ENCODE measurements at places on chromosomes 1 and 21.
A peak's percentile ranks its signal among the peaks of the same experiment; 100 is the strongest.

GRCh38 chr21:45330075-45330781, 42.5 kb upstream of the POFUT2 start:
- DNase-seq, result no peak

GRCh38 chr1:155128755-155129473, 1.2 kb downstream of the EFNA1 start:
- no peak for DNase-seq

GRCh38 chr1:154786804-154787570, 83.1 kb downstream of the KCNN3 start:
- no peak for DNase-seq

DNA sequence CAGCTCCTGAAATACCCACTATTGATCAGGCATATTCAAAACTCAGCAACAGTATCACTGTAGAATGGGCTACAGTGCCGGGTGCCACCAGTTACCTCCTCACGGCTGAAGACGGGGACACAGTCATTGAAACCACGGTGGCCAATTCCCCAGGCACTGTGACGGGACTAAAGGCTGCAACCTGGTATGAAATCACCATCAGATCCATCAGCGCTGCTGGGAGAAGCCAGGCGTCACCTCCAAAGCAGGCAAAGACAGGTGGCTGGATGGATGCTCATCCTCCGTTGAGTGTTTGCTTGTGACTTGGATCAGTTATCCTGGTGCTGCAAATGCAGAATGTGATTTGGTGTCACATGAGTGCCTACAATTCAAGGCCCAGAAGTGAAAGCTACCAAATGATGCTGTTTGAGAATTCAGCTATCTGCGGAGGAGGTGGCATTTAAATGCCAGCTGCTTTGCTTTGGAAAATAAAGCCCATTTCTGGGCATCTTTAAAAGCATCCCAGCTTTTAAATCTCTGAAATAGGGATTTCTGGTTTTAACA, 5.1 kb downstream of the FNDC7 start:
- no peak for DNase-seq

DNA sequence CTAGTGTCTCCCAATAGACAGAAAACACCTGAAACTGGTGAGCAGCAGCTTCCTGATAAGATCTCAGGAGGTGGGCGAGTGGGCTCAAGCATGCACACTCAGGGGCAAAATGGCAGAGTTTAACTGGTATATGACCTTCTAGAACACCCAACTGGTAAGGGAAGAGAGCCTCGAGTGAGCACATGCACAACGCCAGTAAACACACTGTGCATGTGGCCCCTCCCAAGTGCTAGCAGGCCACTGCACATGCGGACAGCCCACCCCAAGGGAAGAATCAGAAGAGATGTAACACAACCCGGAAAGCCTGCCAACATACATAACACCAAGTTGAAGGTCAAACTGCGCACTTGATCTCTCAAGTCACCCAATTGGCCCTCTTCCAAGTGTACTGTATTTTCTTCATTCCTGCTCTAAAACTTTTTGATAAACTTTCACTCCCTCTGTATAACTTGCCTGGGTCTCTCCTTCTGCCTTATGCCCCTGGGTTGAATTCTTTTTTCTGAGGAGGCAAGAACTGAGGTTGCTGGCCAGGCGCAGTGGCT, 138.2 kb downstream of the GLUL start:
- DNase-seq, result no peak

DNA sequence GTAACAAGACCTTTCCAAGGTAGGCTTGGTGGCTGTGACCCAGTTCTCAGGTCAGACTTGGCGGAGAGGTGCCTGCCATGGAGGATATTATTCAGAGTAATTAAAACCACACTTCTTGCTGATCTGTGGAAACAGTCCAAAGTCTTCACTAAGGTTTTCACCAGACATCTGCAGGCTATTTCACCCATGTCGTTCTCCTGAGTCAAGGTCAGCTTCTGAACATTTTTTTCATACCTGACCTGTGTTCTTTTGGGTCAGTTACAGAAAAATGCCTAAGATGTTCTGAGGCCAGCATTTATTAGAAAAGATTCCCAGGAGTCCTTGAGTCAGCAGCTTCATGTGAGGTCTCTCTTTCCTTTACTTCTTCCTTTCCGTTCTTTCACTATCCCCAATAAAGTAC, 54.9 kb downstream of the RGL1 start:
- no peak for DNase-seq

DNA sequence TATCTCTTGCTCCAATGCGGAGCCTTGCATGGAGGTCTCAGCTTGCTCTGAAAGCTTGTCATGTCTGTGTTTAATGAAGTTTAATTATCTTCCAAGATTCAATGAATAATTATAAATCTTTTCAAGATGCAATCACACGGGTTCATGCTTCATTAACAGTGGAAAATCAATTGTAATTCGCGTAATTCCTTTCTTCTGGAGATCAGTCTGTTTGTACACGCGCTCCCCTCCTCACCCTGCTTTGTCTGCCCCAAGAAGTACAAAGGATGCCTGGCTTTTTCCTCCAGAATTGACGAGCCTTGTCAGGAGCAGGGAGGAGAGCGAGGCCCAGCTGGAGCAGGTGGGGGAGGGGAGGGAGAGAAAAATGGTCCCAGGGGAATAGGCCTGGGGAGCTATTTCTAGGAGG, 65.0 kb upstream of the DISP3 start:
- DNase-seq, result no peak

GRCh38 chr1:42340093-42340492, 5.1 kb upstream of the FOXJ3 start:
- DNase-seq, result no peak

GRCh38 chr1:173257805-173258204, 50.7 kb upstream of the TNFSF4 start:
- no peak for DNase-seq

DNA sequence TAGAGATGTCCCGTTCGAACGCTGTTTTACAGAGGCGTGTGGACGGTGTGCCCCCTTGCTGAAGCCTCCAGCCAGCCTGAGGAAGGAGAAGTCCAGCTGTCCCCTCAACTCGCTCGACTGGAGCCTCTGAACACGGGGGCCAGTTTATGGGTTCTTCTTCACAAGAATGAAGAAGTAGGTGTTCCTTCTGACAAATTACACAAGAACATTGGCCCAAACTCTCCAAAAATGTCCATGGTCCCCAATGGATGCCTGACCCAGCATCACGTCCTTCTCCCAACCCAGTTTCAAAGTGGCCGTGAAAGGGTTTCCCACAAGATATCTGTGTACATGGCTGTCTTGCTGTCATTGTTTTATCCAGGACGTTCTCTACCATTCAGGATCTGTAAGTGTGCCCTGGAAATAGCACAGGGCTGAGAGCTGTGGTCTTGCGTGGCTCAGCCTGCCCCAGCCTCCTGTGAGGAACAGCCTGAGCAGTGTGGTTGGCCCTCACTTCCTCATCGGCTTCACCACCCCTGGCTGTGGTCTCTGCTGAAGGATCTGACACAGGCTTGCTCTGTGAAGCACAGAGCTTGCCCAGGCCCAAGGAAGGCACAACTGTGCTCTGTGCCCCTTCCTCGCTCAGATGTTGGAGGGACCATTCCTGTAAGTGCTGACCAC, 1.0 kb upstream of the S100B start:
- DNase-seq, result no peak

DNA sequence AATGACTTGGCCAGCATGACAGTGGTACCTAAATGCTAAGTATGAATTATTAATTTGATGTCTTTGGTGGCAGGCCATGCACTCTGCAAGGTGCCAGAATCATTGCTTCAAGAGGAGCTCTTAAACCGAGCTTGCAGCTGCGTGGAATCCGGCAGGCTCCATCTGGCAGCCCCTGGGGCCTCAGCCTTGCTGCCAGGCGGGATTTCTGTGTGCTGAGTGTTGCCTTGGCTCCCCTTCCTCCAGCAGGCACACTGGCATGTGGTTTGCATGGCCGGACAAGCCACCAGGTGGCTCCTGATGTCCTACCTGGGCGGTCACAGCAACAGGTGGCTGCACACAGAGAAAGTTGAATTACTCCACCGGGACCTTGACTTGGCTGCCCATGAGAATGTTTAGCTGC, 155.4 kb downstream of the URB2 start:
- DNase-seq, result no peak

- DNase-seq, result no peak
These were observed 6.4 kb upstream of the TMCO2 start for GRCh38 chr1:40241362-40241761.

DNA sequence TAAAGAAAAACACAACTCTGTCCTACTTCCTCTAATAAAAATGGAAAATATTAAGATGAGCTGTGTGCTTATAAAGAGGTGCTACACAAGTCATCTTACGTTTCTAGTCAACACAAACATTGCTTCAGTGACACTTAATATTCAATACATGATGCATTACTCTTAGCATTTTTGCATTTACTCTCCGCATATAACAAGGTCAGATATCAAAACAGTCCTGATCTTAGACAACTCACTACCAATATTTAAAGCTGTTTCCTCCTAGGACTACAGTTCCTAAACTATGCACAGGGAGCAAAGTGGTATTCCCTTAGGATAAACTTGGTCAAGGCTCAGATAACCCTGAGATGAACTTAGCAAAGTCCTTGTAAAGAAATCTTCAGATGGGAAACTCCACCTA, 12.3 kb downstream of the RIT1 start:
- DNase-seq, result no peak

GRCh38 chr1:151251656-151252470, 2.7 kb upstream of the PSMD4 start:
- DNase-seq, result peak; percentile 41

DNA sequence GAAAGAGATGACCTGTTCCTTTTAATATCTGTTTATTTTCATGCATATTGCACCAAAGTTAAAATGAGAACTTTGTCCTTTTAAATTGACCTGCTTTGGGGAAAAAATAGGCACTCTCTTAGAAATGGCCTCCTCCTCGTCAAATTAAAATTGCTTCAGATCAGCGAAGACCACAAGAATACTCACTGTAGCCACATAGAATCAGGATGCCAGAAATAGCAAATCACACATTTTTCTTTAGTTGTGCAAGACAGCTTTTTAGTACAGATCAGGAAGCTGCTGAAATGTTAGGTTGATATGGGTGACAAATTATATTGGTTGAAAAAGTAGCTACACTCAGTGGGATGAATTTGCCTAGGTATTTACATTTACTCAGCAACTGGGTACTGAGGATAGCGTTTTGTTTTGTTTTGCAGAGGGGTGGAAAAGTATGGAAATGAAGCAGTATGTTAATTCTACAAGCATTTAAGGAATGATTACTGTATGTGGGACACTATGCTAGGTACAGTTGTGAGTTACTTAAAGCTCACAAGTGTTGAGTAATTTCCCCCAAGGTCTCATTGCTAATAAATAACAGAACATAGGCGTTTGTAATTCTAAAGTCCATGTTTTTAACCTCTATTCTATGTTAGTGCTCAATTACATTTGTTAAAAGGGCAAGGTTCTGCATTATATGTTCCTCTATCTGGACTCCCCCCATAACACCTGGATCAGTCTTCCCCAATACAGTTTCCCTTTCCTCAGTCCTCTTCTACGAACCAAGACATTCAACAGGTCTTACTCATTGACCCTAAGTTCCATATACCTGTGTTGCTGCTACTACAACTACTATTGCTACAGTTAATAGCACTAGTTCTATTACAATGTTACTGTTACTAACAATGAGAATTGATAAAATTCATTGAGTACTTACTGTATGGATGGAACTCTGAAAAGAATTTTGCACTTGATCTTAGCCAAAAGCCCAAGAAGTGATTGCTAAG, 99.4 kb upstream of the S1PR1 start:
- DNase-seq, result no peak

GRCh38 chr1:36155408-36156328, at the start of gene MAP7D1:
Gene MAP7D1 (plus strand): TSS chr1:36156160. CDS start chr1:36156418, 258 bp downstream.
- DNase-seq, result peak; percentile 83

DNA sequence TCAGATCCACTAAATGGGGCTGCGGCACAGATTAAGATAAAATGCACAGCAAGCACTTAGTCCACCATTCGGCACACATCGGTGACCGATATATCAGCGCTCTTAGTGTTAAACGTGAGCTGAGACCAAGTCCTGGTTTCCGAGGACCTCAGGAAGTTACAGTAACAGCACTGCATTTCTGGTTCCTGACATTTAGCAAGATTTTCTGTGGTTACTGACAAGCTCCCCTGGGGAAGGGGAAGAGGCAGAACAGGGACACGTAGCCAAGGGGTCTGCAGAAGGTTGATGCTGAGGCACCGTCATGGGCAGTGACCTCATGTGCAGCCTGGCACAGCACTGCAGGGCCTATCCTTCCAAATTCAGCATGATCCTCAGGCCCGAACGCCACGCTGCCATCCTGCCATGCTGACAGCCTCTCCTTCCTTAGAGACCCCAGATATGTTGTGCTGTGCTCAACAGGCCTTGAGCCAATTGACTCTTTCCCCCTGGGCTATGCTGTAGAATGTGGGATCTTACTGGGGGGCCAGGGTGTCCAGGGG, 13.4 kb upstream of the PEF1 start:
- no peak for DNase-seq

DNA sequence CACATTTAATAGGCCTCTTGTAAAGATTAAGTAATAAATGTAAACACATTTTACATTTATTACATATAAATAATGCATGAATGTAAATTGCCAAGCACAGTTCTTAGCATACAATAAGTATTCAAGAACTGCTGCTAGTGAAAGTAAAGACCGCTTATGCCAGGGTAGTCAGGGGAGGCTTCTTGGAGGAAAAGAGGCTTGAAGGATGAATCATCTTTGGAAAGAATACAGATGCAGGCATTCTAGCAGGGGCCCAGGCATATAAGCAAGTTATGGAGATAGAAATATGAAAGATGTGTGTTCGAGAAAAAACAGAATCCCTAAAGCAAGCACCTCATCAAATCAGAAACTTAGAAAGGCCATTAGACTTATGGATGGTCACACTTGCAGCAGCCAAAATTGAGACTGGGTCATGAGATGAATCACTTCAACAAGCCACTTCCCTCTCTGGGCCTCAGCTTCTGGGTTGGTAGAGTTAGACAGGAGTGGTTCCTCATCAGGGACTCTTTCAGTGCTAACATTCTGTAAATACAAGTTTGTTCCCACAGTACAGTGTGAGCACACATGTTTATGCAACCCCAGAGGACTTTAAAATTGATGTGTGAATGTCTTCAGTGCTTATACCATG, 79.8 kb upstream of the ROR1 start:
- no peak for DNase-seq

DNA sequence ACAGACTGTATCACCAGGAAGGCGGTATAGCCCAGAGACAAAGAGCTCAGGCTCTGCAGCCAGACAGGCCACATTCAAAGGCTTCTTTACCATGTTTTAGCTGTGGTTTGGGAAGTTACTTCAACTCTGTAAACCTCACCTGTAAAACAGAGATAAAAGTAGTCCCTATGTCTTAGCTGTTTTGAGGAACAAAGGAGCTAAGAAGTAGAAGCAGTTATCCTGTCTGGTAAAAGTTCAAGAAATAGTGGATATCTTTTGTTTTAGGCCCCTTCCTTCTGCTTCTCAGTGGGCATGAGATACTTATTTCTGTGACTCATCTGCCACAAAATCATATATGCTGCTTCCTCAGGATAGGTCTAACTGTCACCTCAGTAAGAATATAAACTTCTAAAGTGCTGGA, 6.5 kb downstream of the CD34 start:
- no peak for DNase-seq

DNA sequence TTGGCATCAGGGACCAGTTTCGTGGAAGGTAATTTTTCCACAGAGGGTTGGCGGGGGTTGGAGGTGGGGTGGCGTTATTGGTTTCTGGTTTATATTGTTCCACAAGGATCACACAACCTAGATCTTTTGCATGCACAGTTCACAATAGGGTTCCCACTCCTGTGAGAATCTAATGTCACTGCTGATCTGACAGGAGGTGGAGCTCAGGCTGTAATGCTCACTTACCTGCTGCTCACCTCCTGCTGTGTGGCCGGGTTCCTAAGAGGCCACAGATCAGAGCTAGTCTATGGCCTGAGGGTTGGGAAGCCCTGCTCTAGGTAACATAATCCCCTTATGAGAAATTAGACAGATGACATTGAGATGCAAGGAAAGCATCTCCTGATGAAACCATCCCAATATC, 12.6 kb downstream of the GBP5 start:
- DNase-seq, result no peak
